ENCODE measurements at places on chromosomes 6 and 20.

- DNase-seq: no peak
These were observed 166.5 kb downstream of the GMDS start for GRCh38 chr6:2078888-2079287.

DNA sequence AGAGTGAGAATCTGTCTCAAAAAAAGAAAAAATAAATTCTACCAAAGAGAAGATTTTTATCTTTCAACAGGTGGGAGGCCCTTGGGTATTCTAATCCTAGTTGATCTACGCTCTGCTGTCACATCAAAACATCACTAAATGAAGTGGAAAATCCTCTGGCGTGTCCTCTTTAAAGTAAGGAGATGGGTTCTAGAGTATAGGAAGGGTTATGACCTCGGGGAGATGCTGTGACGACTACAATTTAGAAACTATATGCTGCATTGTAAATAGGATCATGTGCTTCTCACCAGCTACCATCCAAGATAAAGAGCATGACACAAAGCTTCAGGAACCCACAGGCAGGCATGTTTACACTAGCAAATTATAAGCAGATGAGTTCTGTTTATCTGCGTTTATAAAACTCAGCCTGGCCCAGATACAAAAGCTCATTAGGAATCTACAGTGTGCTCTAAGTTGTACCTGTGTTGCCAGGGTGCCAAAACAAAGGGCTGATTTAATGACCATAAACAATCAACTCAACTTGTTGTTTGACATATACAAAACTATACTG lies 197.1 kb upstream of the PLN start:
- peak; percentile 9 for DNase-seq

GRCh38 chr20:52242237-52243230 lies 51.0 kb upstream of the ZFP64 start:
- peak; percentile 22 for DNase-seq

- no peak for DNase-seq
These were observed 655.0 kb upstream of the DEFB115 start for GRCh38 chr20:30602424-30602823.

- no peak for DNase-seq
These were observed 73.9 kb upstream of the FOXQ1 start for GRCh38 chr6:1238040-1238439.

GRCh38 chr6:14149739-14150130 lies 32.2 kb downstream of the CD83 start:
- no peak for DNase-seq

DNA sequence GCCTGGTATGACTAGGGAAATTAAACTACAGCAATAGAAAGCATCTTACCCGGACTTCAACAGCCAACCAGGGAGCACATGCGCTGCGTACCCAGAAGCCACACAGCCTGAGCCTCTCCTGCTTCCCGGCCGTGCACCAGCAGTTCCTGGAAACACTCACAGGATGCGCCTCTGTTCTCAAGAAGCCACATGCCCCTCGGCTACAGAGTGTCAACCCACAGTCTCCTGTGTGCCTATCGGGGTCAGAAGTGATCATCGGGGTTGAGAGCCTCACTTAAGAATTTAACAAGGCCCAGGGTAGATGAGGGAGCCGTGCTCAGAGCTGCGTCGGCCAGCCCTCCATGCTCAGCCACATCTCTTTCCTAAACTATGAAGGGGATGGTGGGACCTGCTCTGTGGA lies 147.2 kb upstream of the GGTLC1 start:
- no peak for DNase-seq

DNA sequence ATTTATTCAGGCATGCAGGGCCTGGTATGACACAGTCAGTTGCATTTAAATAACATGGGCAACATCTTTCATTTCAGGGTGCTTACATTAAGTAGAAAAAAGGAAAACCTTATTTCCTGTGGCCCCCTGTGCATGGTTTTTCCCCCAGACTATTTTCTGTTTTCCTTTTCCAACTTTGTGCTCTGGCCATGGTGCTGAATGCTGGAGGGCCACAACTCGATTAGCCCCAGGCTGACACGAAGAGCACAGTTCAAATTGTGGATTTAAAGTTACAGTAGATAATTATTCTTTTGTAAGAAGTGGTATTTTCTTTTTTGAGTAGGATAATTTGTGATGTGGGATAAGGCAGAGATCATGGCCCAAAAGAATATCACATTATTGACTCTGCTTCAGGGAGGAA lies 332.0 kb downstream of the HAO1 start:
- peak; percentile 10 for DNase-seq

GRCh38 chr6:44255105-44255808 lies 2.1 kb downstream of the SLC35B2 start:
- DNase-seq: no peak

DNA sequence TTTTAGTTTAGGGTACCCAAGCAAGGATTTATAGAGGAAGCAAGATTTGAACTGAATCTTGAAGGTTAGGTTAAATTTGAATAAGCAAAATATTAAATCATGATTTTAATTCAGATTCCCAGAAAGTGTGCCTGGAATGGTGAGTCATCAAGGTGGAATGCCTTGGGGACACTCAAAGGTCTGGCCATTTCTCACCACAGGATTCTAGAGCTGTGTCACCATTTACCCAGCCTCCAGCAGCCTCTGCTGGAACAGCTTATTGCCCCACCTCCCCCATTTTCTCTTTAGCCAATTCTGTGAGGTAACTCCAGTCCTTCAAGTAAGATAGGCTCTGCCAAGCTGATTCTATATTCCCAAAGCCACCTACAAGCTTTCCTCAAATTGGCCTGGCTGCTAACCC lies 181.4 kb downstream of the SIM1 start:
- peak; percentile 92 for DNase-seq

DNA sequence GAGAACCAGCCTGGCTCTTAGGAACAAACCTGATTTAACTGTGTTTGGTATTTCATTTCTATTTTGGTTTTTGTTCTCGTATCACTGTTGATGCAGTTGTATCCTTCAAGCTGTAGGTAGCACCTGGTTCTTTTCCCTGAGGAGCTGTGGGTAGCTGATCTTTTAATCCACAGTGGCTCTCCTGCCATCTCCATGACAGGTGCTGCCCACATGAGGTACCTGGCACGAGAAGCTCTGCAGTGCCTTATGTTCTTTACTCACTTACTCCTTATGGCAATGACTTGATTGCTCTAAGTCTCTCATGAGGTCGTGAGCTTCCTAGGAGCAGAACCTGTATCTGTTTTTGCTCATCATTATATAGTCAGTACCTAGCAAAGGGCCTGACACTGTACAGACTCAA lies 74.3 kb upstream of the EMILIN3 start:
- DNase-seq: no peak

DNA sequence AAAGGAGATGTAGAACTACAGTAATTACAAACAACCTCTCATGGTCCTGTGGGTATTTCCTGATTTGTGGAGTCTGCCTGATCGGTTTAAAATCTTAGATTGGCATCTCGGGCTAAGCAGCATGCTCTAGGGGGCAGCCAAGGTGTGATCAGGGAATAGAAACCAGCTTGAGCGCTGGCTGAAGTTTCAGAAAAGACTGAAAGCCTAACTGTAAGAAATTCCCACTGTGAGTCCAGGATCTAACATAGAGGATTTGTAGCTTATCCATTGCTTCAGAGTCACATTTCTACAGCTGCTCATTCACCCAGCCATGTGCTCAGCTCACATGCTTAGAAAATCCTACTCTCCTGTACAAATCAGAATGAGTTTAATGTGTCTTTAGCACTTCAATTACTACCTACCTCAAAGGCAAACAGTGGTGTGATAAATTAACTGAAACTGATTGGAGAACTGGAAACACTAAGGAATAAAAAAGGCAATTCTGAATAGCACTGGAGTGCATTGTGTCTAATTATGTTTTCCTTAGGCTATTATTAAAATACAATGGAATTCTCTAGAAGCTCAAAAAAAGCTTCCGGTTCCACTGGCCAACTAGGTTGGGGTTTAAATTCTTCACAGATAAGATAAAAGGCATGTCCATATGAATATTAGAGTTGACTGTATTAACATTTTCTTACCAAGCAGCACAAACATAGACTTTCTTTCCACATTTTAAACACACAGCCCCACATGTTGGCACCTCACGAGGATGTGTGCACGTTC lies 73.8 kb upstream of the MPC1 start:
- peak; percentile 30 for DNase-seq

DNA sequence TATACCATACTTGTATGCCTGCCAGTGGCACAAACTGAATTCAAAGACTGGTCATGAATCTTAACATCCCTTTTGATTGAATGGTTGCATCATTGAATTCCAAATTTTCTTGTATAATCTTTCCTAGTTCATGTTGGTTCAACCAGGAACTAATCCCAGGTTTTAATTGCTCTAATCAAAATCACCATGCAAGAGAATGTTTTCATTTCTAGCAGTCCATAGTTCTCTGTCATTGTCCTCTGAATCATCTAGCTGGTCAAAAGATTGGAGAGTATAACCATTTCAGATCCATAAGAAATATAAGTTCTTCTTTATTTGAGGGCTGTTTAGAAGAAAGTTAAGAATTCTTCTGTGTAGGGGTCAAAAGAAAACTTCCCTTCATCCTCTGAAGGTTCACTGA lies 57.2 kb downstream of the ZNF292 start:
- DNase-seq: no peak

- DNase-seq: no peak
These were observed 121.5 kb upstream of the MAN1A1 start for GRCh38 chr6:119470893-119471542.

GRCh38 chr6:154410619-154411072 lies 54.0 kb upstream of the IPCEF1 start:
- peak; percentile 99 for DNase-seq

DNA sequence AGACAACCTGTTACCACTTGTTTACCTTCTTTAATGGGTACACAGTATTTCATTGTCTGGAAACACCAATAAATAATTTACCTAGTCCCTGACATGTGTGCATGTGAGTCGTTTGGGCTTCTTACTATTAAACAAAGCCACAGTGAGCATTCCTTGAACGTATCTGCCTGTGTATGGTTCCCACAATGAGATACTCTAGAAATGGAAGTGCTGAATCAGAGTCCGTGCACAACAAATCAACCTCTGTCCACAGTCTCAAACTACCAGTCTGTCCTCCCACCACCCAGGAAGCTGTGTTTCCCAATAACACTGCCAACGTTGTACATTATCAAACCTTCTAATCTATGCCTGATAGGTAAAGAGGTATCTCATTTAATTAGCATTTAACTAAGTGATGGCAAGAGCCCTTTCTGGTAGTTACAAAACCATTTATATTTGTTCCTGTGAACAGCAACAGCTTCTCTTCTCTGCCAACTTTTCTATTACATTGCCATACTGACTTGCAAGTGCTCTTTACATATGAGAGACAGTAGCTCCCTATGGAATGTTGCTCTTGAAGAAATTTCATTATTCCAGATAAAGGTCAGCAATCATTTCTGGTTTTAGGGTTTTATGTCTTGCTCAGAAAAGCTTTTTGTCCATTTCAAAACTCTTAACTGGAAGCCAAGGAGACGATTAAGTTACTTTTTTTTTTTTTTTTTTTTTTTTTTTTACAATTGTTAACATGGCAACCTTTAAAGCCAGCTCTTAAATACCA lies 14.7 kb downstream of the JAG1 start:
- DNase-seq: peak; percentile 34

DNA sequence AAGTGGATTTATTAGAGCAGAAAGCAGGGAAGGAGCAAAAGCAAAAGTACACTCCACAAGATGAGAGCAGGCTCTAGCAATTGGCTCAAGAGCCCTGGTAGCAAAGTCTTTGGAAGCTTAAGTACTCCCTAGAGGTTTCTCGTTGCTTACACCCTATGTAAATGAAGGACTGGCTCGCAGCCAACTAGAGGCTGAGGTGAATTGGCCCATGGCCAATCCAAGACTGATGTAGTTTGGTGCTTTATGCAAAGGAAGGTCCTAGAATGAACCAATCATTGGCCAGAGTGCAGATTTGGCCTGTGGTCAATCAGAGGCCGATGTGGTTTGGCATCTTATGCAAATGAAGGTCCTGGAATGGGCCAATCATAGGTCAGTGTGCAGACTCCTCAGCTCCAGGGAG lies 191.3 kb upstream of the ARID1B start:
- no peak for DNase-seq

Data from fibroblast of skin of back (primary cell).